ENCODE measurements at places on chromosomes 2 and 18. TPM values are rescaled to one million over a fixed set of nuclear protein-coding genes. Genes with fewer than 3 reads are reported as not detected.
A peak's percentile ranks its signal among the peaks of the same experiment; 100 is the strongest.

VWA3B gene
- total RNA-seq = not detected

KCNK3 gene
- 0.05 TPM for total RNA-seq

ARHGAP25 gene
- 14.3 TPM for total RNA-seq

DNA sequence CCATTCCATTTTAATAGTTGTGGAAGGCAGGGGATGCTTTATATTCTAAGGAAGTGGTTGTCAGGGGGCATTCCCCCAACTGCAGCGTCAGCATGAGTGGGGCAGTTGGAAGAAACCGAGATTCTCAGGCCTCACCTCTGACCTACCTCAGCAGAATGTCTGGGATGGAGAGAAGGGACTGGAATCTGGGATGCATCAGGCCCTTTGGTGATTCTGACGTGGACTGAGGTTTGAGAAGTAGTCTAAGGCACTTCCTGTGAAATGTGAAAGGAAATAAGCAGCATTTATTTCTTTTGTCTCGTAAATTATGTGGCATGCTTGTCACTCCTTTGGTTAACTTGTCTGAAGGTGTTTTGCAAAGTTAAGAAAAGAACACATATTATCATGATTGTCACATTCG, 540.7 kb upstream of the NETO1 start:
- DNase-seq = no peak

DNA sequence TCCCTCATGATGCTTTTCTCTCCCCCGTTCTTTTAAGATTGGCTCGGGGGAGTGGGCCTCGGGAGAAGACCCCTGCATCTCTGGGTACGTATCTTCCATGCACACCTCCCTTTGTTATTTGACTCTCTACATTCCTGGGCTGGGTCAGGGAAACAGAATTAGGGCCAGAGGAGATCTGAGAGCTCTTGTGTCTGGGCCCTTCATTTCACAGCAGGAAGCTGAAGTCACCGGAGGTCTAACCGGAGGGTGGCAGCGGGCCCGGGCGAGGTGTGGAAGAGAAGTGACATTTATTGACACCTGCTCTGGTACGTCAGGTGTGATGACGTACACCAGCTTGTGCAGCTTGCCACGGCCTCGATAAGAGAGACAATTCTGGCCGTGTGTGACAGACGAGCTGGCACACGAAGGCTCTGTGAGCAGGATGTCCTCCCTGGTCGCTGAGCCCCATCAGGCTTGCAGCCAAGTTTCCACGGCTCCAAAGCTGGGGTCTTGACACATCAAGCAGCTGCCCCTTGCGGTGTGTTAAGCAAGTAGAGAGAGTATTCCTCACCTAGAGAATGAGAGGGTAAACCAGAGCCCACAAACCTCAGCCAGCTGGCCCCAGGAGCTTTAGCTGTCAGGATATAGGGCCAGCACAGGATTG, 30.4 kb downstream of the TOGARAM2 start:
- DNase-seq = peak; percentile 16

DNA sequence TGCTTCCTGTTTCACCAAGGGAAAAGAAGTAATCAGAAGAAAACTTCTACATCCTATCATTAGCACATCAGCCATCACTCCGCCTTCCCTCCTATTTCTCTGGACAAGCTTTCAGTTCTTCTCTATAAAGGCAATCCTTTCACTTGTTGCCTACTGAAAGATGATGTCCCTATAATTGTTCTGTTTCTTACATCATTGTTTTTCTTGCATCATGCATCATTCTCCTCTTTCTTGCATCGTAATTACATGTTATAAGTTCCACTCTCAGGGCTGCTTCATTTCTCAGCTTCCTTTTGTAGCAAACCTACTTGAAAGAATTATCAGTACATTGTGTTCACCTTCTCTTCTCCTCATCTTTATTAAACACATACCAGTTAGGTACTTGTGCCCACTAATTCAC, 7.2 kb downstream of the SLC30A6 start:
- no peak for DNase-seq

DNA sequence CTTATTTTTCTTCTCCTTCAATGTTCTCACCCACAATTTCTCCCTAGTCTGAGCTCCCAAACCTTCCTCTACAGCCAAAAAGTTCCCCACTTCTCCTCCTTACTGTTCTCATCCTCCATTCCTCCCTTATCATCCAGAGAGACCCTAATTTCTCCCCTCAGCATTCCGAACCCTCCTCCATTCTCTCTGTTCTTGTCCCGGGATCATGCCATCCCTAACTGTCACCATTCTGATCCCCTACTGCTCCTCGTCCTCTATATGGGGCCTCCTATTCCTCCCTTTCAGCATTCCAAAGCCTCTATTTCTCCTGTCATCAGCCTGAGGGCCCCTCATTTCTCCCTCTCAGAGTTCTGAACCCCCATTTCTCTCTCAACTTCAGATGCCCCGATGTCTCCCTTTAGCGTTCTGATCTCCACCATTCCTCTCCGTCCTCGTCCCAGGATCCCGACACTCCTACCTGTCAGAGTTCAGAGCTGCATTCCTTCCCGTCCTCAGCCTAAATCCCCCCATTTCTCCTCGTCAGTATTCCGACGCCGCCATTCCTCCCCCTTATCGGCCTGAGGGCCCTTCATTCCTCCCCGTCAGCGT, 522 bp downstream of the MBD1 start:
- DNase-seq = peak; percentile 5

DNA sequence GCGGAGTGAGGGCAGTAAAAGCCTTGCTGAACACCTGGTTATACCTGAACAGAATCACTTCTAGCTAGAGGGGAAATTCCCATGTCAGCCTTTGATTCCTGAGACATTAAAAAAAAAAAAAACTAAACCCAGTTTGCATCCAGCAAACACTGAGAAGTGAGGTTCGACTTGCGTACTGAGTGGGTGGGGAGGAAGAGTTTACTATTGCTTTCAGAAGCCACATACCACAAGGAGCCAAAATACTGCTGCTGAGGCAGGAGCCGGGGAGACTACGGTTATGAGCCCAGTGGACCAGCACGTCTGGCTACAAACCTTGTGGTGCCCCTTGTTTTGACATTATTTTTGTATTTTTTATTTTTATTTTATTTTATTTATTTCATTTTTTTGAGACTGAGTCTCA, 2.7 kb downstream of the COLEC11 start:
- DNase-seq = no peak

- DNase-seq = no peak
Measured at GRCh38 chr18:68034296-68034695, 517.8 kb upstream of the DSEL start.
